ENCODE measurements at places on chromosomes 3 and 15.

DNA sequence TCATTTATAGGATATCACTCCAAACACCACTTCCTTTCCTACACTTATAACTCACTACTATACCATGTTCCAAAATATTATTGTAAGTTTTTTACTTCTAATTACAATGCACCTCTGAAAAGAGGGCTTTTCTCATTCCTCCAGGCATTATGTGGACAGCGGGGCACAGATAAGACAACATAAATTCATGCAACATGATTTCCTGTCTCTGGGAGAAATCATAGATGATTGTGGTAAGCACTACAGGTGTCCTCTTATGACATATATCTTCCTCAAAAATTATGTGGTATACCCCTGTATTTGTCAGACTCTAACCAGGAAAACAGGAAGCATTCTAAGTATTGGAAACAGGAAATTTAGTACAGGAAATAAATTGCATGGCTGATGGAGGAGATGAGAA is 45.7 kb upstream of the INO80 start:
- no peak for DNase-seq

GRCh38 chr3:103672346-103672745 is 1237.5 kb downstream of the ZPLD1 start:
- DNase-seq, result no peak

- DNase-seq, result peak; percentile 7
These were observed 4.1 kb upstream of the PAK6 start for GRCh38 chr15:40234783-40235182.

- no peak for DNase-seq
These were observed 72.1 kb upstream of the RPL35A start for GRCh38 chr3:197877902-197878301.

GRCh38 chr3:12884186-12884680 is 42.9 kb upstream of the RPL32 start:
- peak; percentile 66 for DNase-seq

DNA sequence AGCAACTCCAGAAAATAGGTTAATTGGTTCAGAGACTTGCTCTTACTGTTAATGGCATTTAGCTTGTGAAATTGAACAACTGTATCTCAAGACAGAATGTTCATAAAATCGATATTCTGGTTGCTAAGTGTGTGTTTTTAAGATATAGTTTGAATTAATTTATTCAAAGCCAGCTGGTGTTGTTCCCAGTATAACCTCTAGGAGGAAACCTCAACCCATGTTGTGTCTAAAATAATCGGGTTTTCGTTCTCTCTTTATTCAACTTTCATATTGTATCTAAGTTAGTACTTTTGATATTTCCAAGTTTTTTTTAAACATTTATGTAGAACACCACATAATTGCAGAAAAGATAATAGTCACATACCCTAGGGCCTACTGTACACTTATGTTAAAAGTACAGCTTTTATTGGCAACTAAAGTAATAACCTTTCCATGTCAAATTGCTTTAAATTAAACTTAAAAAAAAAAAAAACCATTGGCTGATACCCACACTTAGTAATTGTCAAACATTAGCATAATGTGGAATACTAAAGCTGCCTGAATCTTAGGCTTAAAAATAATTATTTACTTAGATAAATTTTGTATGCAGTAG is 90.9 kb downstream of the SAMMSON start:
- DNase-seq, result peak; percentile 41

DNA sequence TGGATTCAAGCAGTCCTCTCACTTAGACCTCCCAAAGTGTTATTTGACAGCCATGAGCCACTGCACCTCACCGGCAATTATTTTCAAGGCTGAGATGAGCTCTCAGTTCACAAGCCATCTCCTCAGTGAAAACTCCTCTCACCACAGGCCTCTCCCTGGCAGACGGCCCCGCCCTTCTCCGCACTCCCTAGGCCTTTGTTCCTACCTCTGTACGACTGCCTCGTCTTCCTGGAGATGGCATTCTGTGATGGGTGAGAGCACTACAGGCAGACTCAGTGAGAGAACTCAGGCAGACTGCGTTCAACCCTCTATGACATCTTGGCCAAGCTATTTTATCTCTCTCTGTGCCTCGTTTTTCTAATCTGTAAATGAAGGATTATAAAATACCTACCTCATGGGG is 67.0 kb upstream of the TPM1 start:
- DNase-seq, result no peak

DNA sequence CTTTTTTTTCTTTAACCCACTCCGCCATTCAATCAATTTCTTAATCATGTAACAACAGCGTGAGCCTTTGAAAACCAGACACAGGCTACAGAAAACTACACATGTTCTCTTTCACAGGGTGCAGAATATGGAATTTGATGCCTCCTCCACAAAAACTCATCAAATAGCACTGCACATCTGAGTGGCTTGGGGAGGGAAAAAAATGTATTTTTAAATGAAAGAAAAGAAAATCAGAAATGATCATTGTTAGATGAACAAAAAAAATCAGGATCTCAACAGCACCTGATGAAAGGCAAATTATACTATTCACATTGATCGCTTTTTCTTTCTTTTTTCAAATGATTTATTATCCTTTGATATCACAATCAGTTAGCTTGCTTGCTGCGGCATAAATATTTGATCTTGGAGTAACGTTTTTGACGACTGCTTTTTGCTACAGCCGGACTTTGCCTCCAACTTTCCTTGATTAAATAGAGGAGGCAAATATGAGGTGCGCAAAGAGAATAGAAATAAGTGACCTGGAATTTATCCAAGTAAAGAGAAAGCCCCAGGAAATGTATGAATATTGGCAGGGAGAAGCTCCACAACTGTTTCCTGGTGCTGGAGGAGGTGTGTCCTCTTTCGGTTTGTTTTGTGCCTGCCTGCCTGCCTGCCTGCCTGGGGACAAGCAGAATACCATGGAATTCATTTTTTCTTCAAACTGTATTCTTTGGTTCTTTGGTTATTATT is 63.1 kb downstream of the EDEM1 start:
- no peak for DNase-seq

DNA sequence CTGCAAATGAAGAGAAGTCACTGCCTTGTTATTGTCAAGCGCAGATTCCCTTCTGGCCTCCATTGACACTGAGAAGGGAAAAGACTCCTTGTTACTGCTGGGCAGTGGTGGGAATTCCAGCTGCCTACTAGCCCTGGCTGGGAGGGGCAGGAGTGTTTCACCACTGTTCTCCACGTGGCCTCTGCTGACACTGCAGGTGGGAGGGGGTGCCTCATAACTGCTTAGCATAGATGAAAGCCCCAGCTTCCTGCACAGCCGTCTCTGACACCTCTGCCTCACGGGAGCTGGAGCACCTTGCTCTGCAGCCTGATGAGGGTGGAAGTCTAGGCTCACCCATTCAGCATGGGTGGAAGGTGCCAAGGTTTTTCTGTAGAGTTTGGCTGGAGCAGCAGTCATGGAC is 52.1 kb downstream of the TM2D3 start:
- no peak for DNase-seq

- DNase-seq, result no peak
These were observed 37.7 kb upstream of the KLHL25 start for GRCh38 chr15:85832394-85832793.

DNA sequence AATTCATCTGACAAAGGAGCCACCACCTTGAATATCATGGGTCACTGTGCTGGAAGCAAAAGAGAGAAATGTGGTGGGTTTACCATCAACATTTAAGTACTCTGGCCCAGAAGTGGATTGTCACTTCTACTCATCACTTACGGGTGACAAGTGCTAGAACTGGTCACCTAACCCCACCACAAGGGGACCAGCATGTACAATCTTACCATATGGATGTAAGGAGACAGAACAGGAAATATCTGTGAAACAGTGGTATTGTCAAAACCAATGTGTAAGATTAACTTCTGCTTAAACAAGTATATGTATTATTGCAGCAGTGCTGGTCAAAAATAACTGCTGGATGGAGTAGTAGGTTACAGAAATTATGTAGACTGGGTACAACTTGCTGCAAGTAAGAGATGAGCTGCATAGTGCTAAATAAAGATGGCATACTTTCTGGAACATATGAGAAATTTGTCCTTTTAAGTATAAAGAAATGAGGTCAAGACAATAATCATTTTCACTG is 171.8 kb downstream of the POTEB3 start:
- DNase-seq, result no peak

DNA sequence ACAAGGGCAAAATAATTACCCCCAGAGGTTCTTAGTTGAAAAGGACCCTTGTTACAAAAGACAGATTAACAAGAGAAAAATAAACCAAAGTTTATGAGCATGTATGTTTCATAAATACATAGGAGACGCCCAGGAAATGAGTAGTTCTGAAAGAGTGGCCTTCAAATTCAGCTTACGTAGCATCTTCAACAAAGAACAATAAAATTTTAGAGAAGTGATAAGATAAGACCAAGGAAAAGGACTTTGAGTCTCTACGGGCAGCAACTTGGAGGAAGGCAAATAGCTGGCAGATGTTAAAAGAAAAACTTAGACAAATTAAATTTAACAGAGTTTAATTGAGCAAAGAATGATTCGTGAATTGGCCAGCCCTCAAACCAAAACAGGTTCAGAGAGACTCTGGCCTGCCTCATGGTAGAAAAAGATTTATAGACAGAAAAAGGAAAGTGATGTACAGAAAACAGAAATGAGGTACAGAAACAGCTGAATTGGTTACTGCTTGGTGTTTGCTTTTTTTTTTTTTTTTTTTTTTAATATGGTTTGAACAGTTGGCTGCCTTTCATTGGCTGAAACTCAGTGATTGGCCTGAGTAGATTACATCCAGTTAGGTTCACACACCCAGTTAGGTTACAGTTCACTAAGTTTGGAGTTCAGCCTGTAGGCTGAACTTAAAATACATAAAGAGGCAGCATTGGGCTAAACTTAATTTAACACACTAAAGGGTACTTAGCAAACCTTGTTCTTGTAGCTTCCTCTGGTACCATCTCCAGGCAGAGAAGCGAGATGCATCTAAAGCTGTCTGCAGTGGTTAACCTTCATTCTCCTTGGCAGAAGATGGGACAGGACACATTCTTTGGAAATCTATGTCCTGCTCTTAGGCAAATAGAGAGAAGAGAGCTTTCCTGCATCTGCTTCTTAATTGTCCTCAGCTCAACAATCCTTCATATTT is 23.2 kb downstream of the C2CD4B start:
- DNase-seq, result no peak

DNA sequence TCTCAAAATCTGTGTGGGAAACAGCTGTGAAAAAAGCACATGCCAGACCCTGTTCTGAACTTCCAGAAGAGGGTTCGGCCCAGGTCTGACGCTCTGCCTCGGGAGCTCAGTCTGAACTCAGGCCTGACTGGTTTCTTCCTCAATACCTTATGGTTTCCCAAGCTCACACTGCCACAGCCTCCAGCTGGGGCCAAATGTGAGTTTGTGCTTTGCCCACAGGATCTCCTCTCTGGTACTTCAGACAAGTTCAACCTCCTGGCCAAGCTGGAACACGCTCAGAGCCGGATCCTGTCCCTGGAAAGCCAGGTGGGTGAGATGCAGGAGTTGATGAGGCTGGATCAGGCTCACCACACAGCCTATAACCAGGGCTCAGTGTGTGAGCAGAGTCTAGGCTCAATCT is 33.8 kb downstream of the CYP11A1 start:
- DNase-seq, result no peak

DNA sequence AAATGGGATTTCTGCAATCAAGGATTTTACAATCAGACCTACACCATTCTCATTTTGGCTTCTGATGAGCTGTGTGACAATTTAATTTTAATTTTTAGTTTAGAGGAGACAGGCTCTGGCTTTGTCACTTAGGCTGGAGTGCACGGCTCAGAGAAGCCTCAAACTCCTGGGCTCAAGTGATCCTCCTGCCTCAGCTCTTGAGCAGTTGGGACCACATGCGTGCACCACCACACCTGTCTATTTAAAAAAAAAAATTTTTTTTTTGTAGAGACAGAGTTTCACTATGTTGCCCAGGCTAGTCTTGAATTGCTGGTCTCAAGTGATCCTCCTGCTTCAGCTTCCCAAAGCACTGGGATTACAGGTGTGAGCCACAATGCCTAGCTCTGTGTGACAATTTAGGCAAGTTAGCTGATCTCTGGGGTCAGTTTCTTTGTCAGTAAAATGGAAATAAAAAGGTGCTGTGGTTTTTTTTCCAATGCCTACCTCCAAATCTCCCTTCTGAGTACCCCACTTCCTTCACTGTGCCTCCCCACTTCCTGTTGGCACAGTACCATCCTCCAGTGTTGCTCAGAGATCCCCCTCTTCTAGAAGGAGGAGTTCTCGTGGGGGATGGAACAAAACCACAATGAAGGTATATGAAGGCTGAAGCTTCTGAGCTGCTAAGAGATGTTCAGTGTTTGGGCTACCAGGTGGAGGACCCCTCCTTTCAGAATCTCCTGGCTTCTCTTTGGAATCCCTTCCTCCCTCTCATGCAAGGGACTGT is 54.1 kb upstream of the GSK3B start:
- DNase-seq, result no peak

DNA sequence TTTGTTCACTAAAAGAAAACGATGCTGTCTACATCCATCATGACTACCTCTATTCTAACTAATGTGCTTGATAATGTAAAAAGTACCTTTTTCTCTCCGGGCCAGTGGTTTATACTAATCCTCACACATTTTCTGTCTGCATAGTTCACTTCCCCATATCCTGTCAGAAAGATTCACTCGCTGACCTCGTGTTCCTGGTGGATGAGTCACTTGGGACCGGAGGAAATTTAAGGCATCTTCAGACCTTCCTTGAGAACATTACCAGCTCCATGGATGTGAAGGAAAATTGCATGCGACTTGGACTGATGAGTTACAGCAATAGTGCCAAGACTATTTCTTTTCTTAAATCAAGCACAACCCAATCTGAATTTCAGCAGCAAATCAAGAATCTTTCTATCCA is 33.8 kb downstream of the COL6A5 start:
- no peak for DNase-seq

- DNase-seq, result no peak
These were observed 34.2 kb downstream of the MEGF11 start for GRCh38 chr15:66219339-66219738.

DNA sequence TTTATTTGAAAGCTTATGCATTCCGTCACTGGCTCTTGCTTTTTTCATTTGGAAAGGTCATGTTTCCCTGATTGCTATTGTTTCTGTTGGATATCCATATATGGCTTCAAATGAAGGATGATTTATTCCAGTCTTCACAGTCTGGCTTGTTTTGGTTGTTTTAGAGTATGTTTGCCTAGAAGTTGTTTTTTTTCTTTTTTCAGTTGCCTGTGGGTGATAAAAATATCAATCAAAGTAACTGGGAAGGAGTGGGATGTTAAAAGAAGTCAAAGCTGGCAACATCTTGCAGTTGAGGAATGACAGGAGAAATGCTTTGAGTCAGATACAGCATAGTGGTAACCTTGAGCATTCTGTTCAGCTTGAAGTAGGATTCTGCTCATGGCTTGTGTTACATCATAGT is 610.5 kb downstream of the PLOD2 start:
- DNase-seq, result no peak

DNA sequence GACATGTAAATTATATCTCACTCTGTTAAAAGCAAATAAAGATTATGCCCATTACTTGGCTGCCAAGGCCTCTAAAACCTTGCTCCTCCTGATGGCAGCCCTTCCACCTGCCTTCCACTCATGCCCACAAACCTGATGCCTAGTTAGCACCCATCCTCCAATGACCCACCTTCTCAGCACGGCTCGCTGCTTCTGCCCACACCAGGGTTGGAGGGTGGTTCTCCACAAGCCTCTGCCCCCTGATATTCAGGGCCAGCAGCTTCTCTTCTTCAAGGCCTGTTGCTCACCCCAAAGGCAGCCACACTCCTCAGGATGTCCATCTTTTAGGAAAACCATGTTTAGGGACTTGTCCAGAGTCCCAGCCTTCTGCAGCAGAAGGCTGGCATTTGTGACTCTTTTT is 263.4 kb upstream of the TLE3 start:
- DNase-seq, result no peak
